ENCODE measurements at places on chromosomes 1 and 21. TPM values are rescaled to one million over a fixed set of nuclear protein-coding genes. Genes with fewer than 3 reads are reported as not detected.

GRCh38 chr1:102842606-102843005 is 265.7 kb downstream of the COL11A1 start:
- H3K27me3 ChIP-seq: no peaks in the 10 kb centered on the region
- no peak overlapping the region for H3K27ac ChIP-seq
- no peaks in the 10 kb centered on the region for H3K4me1 ChIP-seq

GRCh38 chr1:245765230-245766000 is 610.6 kb downstream of the KIF26B start:
- DNase-seq: no peak
- H3K27me3 ChIP-seq: no peaks in the 10 kb centered on the region
- no peak overlapping the region for H3K4me3 ChIP-seq
- no peaks in the 10 kb centered on the region for H3K36me3 ChIP-seq

DNA sequence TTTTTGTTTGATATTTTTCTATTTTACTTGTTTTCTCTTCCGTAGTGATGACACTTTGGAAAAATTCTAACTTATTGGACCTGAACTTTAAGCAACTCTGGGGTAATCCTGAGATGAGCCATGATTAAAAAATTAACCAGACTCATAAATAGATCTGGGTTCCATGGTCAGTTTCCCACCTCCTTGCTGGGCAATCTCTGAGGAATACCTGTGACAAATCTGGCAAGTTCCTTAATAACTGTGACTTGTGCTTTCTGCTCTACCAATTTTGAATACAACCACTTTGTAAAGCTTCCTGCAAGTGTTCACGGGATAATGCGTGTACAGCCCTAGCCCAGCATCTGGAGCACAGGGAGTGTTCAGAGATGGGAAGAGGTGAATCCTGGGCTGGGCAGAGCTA is 3.3 kb downstream of the OVGP1 start:
- H3K4me1 ChIP-seq: no peaks in the 10 kb centered on the region
- H3K27me3 ChIP-seq: no peaks in the 10 kb centered on the region
- H3K27ac ChIP-seq: no peak overlapping the region
- H3K4me3 ChIP-seq: no peak overlapping the region

DNA sequence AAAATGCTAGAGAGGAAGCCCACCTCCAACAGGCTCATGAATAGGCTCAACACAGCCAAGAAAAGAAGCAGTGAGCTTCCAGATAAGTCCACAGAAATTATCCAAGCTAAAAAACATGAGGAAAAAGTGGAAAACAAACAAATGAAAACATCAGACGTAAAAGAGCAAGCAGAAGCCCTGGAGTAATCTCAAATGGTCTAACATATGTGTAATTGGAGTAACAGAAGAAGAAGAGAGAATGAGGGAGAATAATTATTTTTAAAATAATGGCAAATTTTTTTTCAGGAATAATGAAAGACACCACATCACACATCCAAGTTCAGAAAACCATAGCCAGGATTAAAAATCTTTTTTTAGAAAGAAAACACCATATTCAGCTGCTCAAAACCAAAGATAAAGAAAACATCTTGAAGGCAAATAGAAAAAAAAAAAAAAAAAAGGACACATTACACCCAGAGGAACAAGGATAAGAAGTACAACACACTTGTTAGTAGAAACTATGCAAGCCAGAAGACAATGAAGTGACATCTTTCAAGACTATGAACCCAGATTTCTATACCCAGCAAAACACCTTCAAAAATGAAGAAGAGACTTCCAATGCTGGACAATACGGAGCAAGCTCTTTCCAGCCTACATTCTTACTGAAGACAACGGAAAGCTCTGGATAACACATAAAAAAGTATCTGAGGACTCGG is 10.6 kb upstream of the SUMO3 start:
- no peaks in the 10 kb centered on the region for H3K36me3 ChIP-seq
- no peak for DNase-seq
- H3K4me3 ChIP-seq: no peak overlapping the region
- no peak overlapping the region for H3K27ac ChIP-seq

DNA sequence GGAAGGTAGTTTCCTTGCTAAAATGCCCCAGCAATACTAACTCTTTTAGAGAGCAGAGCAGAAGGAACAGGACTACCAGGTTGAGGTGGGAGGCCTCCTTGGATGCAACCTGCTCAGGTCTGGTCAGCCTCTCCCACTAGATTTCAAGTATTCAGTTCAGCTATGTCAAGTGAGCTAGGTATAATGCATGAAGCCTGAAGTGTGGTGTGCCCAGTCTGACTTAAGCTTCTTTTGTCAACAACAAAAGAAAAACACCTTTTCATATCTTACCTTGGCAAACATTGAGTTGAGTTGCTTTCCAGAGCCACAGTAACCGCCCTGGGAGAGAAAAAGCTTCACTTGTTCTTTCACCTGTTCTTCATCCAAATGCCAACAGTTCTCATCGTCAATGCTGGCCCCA is 47.8 kb downstream of the UROD start:
- DNase-seq: no peak
- H3K27ac ChIP-seq: no peak overlapping the region
- H3K36me3 ChIP-seq: no peaks in the 10 kb centered on the region
- no peaks in the 10 kb centered on the region for H3K4me1 ChIP-seq

- no peak for DNase-seq
- no peaks in the 10 kb centered on the region for H3K27me3 ChIP-seq
- no peaks in the 10 kb centered on the region for H3K4me1 ChIP-seq
- no peaks in the 10 kb centered on the region for H3K36me3 ChIP-seq
- no peak overlapping the region for H3K4me3 ChIP-seq
- no peak overlapping the region for H3K27ac ChIP-seq
Observed at GRCh38 chr1:174726167-174726879, 273.4 kb upstream of the CACYBP start.

GRCh38 chr1:109787211-109787844 is 23.6 kb upstream of the EPS8L3 start:
- no peaks in the 10 kb centered on the region for H3K36me3 ChIP-seq
- no peaks in the 10 kb centered on the region for H3K27me3 ChIP-seq
- no peak overlapping the region for H3K4me3 ChIP-seq
- H3K4me1 ChIP-seq: peaks cover 6% of the 10 kb centered on the region

Gene CCDC27
- 0.04 TPM for total RNA-seq
